ENCODE measurements at places on chromosomes 16 and 17.

- DNase-seq = no peak
Observed at GRCh38 chr17:73855720-73856333, 211.6 kb upstream of the SDK2 start.

GRCh38 chr16:10552998-10553491, 27.4 kb downstream of the EMP2 start:
- no peak for DNase-seq

DNA sequence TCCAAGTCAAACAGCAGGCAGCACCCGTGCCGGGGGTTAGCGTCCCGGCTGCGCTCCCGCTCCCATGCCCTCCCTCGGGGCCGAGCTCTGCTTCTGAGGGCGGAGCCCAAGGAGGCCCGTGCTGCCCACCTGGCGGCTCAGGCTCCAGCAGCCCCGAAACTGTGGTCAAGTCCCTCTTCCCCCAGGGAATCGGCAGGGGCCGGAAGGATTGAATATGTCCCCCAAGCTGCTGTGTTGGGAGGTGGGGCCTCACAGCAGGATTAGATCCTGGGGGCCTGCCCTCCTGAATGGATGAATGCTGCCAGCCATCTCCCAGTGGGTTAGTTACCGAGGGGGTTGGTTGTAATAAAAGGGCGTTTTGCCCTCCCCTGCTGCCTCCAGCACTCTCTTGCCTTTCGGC, 33.9 kb downstream of the MAP2K3 start:
- no peak for DNase-seq

GRCh38 chr17:2602597-2603017, 9.2 kb downstream of the PAFAH1B1 start:
- DNase-seq = peak; percentile 27

- DNase-seq = peak; percentile 56
Observed at GRCh38 chr16:88685156-88686061, 898 bp downstream of the SNAI3 start.

DNA sequence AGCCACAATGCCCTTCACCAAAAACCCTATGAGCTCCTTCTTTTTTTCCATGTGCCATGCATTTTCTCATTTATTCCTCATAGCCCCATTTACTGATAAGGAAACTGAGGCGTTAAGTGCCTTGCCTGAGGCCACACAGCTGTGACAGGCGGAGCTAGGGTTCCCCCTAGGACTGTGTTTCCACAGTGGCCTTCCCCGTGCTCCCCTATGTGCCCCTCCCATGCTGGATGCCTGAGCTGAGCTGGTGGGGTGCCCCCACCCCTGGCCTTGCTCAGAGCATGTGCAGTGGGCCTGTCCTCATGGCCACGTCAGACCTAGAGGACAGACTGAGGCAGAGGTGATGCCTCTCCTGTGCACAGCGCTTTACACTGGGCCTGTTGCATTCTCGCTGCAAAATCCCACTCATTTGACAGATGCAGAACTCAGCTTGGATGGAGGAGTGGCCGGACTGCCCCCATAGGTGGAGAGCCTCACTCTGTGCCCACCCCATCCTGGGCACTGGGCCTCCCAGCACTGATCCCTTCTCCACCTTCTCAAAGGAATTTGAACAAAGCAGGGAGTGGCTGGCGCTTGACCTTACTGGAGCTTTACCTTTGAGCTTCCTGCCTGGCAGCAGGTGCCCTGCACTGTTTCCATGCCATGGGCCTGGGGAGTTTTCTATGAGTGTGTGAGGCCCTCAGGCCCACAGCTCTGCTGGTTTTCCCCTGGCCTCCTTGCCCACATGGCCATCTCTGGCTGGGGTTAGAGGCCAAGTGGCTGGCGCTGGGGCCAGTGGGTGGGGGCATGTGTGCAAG, 2.6 kb downstream of the MAP2K3 start:
- DNase-seq = no peak

All from EH (cell line).